Choroid plexus epithelial cell (primary cell): ENCODE measurements at places on chromosomes 13 and 19.

DNA sequence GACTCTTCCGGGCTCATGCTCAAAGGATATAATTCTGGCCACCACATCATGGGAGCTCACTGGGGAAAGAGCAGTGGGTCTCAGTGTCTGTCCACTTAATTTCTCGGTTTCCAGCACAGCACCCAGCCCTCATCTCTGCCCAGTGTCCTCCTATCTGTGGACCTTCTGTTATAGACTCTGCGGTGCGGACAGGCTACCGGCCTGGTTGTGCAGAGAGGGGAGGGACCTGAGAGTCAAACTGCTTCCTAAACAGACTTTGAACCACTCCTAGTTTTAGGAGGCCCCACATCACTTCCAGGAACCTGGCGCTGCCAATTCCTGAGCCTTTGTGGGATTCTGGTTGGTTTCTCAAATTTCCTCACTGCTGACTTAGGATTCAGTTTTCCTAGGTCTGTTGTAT is 59.8 kb upstream of the MED4 start:
- no peak for DNase-seq

DNA sequence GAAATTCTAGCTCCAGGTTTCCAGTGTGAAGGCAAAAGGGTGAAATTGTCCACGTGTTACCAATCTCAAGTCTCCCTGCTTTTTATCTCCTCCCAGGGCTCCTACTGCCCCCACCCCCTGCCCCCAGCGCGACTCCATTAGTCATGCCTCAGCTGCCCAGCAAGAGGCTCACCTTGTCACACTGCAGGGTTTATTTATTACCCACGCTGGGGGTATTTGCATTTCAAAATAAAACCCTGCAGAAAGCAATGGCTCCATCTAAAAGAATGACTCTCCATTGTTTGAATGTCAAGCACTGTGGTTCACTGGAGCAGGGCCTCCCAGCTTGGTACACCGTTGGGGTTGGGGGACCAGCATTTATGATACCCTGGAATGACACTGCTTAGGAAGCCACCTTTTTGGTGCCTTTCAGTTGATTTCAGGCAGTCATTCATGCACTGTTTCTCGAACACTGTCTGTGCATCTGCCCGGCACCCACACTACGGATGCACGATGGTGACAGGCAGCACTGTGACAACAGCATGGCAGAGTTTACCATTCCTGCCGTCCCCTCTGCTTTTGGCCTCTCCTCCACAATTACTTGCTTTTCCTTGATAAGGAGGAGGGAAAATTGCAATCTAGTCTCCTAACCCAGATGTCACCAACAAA is 9.9 kb upstream of the POP4 start:
- DNase-seq = no peak

DNA sequence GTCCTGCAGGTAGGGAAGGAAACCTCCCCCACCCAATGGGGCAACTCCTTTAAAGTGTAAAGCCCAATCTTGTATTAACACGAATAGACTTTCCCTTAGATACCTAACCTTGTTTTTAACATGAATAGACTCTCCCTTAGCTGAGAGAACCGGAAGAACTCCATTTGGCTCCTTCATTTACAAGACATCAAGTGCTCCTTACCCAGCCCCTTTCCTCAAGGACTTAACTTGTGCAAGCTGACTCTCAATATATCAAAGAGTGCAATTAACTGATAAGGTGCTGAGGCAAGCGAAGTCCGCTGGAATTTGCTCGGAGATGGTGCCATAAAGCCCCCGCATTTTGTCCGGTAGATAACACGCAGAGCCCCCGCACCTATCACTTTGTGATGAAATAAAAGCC is 9.9 kb upstream of the ZNF90 start:
- no peak for DNase-seq

- peak; percentile 41 for DNase-seq
Measured at GRCh38 chr19:41265395-41266153, 1.4 kb downstream of the HNRNPUL1 start.

DNA sequence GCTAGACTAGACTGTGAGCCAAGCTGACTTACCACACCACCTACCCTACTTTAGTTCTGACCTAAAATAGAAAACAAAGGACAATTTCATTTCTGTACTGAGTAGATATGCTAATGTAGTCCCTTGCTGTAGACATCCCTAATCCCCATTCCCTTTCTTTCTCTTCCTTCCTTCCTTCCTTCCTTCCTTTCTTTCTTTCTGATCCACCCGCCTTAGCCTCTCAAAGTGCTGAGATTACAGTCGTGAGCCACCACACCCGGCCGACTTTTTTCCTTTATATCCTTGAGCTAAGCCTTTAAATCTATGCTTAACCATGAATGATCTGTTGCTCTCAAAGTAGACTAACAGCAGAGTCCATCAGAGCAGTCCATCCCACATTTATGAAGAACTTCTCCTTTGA is 465.0 kb downstream of the SLITRK6 start:
- no peak for DNase-seq

DNA sequence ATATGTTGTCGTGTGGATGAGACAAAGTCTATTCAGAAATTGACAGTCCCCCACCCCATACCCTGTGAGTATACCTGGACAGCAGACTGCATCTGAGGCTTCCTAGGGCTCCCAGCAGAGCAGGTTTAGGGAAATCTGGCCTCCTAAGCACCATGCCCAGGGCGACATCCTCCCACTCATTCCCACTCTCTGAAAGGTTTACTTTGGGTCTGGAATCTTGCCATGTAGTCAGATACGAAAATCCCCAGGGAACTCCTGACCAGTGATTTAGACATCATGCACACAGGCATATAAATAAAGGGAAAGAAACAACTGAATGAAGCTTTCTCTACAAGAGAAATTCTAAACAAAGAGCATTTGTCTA is 717 bp upstream of the NALCN start:
- DNase-seq = peak; percentile 69

GRCh38 chr19:1747285-1748114 is 5.8 kb upstream of the ONECUT3 start:
- DNase-seq = peak; percentile 73

DNA sequence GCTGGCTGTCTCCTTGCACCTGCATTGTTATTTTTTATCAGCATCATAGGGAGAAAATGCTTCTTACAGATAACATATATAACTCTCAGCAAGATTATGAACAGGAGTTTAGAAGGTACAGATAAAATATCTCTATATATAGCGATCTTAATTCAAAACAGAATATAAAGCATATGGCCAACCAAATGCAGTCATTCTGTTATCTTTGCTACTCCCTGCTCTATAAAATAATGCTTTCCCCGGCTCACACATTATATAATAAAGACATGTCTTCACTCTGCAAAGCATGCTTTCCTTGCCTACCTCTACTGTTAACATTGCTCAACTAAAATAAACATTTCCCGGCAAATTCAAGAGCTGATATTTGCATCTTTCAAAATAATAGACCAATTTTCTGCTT is 161.7 kb downstream of the FGF14 start:
- no peak for DNase-seq

- no peak for DNase-seq
Measured at GRCh38 chr13:100495455-100495854, 93.1 kb downstream of the GGACT start.

GRCh38 chr13:19181621-19182485 is at the start of gene TUBA3C:
Gene TUBA3C, minus strand, starts transcription at chr13:19181824. Its CDS starts 77 bp downstream, at chr13:19181747.
- no peak for DNase-seq

GRCh38 chr13:56670563-56670962 is 470.2 kb upstream of the PRR20A start:
- no peak for DNase-seq

GRCh38 chr13:110650436-110650835 is 35.1 kb downstream of the NAXD start:
- no peak for DNase-seq

GRCh38 chr13:97975848-97976609 is 22.6 kb downstream of the IPO5 start:
- DNase-seq = peak; percentile 87

DNA sequence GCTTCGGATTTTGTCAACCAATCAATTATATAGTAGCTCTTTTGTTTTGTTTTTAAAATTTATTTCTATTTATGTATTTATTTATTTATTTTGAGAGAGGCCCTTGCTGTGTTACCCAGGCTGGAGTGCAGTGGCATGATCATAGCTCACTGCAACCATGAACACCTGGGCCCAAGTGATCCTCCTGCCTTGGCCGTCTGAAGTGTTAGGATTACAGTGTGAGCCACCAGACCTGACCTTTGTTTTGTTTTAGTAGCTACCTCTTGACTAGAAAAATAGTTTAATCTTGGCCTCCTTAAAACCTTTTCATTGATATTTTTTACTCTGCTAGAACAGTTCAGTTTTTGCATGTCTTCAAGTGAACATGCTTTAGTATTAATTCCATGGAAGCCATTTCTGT is 15.1 kb downstream of the GARRE1 start:
- no peak for DNase-seq

GRCh38 chr13:83007226-83007625 is 875.0 kb downstream of the SLITRK1 start:
- no peak for DNase-seq

GRCh38 chr19:18663940-18664530 is 19.4 kb upstream of the CRTC1 start:
- no peak for DNase-seq

GRCh38 chr19:23991170-23991569 is 76.5 kb downstream of the ZNF726 start:
- peak; percentile 4 for DNase-seq

GRCh38 chr13:51156648-51157047 is 45.6 kb upstream of the C13orf42 start:
- no peak for DNase-seq

DNA sequence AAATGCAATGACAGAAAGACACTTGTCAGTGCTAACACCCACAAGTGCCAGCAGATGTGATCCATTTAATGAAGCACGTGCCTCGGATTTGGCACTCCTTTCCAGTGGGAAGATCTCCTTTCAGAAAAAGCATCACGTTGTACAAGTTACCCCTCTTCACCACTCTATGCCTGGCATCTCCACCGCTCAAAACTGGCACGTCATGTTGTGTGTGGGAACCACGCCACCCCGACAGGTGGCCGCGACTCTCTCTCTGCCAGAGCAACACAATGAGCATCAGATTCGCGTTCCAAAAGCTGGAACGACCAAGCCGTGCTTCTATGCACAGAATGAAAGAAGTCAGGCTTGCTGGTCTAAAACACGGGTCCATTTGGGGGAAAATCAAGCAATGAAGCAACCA is 24.3 kb downstream of the TMTC4 start:
- DNase-seq = no peak

GRCh38 chr13:113086031-113086750 is 19.4 kb upstream of the F7 start:
- no peak for DNase-seq

DNA sequence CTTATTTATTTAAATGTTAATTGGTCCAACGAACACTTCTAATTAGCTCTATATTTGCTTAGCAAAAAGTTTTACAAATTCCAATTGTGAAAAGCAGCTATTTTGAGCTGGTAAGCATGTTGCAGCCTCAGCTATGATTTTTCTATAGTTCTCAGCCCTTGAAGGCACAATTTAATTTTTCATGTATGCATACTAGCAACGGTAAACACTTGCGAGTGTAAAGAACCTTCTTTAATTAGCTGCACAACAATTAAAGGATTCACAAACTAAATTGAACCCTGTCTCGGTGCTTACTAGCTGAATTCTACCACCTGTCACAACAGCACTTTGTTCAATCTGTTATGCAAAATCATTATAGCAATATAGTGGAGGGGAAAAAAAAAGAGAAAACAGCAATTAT is 29.8 kb downstream of the ZNF536 start:
- no peak for DNase-seq

- DNase-seq = no peak
Measured at GRCh38 chr13:48695776-48696175, 42.0 kb downstream of the CYSLTR2 start.

- DNase-seq = peak; percentile 92
Measured at GRCh38 chr19:2962018-2962670, 15.2 kb upstream of the TLE6 start.

DNA sequence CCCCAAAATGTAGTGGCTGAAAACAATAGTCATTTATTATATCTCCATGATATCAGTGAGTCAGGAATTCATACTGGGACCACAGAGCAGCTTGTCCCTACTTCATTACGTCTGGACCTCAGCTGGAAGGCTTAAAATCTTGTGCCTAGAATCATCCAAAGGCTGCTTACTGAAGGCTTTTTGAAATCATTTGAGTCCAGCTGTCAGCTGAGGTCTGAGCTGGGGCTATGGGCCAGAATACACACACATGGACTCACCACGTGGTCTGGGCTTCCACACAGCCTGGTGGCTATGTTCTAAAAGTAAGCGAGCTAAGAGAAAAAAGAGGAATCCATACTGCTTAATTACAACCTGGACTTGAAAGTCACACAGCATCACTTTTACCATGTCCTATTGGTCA is 209.2 kb downstream of the KCTD12 start:
- DNase-seq = peak; percentile 95

GRCh38 chr19:7552781-7553180 is 17.3 kb downstream of the PNPLA6 start:
- DNase-seq = no peak

DNA sequence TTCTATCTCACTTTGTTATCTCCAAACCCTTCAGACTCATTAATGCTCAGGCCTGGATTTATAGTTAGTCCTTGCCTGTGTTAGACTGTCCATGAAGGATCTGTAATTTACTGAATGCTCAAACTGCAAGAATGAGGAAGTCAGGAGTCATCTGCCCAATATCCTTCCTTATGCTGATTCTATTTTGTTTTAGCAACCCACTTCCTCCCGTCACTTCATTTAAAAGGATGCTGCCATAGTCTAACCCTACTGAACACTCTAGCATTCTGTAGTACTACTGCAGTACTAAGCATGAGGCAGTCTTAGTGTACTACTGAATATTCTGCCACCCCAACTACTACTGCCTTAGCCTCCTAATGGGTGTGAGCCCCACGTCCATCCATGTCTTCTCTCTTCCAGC is 1.5 kb downstream of the FCAR start:
- no peak for DNase-seq

- DNase-seq = peak; percentile 99
Measured at GRCh38 chr13:41132512-41133152, at the start of gene KBTBD6. Gene KBTBD6, minus strand, starts transcription at chr13:41132802. Its CDS starts 291 bp downstream, at chr13:41132511.

DNA sequence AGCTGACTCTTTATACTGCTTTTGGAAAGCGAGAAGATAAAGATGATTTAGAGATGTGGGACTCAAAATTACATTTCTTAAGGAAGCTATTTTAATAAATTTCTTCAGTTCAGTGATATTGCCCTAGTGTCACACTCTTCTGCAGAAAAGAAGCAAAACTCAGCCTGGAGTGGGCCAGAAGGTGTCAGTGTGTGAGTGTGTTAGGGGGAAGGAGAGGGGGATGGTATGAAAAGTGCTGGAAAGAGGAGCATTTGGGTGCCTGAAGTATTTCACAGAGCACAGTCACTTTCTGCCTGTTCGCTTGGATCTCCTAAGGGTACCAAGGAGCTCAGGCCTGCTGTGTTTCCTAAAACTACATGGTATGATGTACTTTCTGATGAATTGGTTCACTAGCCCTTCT is 84.5 kb upstream of the FRY start:
- no peak for DNase-seq

DNA sequence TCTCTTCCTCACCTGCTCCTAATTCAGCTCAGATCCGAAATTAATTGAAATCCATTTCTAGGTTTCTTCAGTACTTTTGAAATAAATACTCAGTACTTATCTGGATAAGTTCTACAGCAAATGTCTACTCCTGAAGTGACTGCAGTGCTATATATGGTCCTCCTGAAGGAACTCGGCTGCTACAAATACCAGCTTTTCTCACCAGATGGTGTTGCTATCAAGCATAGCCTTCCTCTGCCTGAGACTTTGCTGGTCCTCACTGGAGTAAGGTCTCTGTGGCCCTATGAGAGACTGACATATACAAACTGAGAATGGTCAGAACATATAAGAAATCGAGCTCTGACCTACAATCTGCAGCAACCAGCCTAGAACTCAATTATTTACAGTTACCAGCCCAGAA is 161.6 kb downstream of the NDFIP2 start:
- no peak for DNase-seq
